ENCODE measurements at places on chromosomes 5 and 9.

- no peak for DNase-seq
Measured at GRCh38 chr5:127647361-127647958, 1.4 kb upstream of the CTXN3 start.

DNA sequence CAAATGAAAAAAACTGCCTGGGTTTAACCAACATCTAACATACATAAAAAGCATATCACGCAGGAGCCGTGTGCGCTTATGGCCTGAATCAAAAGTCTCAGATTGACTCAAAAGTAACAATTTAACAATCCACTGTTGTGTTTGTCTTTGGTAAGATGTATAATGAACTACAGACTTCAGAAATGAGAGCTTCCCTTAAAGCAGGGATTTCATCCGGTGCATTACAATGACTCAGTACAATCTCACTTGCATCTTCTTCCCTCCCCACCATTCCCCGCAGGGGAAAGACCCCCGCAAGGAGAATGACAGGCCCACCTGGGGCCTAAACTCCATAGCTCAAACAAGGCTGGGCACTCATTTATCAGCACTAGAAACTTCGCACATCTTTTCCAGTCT, 1.4 kb downstream of the ZFR start:
- no peak for DNase-seq

DNA sequence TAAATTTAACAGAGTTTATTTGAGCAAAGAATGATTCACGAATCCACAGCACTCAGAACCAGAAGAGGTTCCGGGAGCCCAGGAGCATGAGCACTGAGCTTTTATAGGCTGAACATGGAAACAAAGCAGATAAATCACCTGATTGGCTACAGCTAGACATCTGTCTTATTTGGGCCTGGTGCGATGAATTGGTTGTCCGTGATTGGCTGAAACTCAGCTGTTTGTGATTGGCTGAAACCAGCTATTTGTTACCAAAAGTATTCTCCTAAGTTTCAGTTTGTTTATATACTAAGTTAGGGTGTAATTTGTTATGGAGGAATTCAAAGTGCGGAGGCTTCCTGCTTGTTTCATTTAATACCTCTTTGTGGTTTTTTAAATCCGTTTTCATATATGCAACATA, 15.8 kb upstream of the LCP2 start:
- no peak for DNase-seq

DNA sequence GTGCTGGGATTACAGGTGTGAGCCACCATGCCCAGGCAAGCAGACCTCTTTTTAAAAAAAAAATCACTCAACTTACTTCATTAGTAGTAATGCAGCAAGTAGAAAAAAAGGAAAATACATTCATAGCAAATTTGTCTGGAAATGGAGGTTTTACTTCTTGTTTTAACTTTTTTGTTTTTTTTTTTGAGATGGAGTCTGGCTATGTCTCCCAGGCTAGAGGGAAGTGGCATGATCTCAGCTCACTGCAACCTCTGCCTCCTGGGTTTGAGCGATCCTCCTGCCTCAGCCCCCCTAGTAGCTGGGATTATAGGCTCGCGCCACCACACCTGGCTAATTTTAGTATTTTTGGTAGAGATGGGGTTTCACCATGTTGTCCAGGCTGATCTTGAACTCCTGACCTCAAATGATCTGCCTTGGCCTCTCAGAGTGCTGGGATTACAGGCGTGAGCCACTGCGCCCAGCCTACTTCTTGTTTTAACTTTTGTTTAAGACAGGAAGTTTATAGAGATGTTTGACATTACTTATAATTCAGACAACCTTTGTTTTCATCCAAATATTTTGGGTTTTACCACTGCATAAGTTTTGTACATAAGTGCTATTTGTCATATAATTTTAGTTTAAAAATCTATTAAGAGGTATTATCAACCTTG, 26.5 kb downstream of the UBE2R2 start:
- DNase-seq: no peak

- DNase-seq: no peak
Measured at GRCh38 chr5:26942481-26942880, 95.9 kb downstream of the CDH9 start.

DNA sequence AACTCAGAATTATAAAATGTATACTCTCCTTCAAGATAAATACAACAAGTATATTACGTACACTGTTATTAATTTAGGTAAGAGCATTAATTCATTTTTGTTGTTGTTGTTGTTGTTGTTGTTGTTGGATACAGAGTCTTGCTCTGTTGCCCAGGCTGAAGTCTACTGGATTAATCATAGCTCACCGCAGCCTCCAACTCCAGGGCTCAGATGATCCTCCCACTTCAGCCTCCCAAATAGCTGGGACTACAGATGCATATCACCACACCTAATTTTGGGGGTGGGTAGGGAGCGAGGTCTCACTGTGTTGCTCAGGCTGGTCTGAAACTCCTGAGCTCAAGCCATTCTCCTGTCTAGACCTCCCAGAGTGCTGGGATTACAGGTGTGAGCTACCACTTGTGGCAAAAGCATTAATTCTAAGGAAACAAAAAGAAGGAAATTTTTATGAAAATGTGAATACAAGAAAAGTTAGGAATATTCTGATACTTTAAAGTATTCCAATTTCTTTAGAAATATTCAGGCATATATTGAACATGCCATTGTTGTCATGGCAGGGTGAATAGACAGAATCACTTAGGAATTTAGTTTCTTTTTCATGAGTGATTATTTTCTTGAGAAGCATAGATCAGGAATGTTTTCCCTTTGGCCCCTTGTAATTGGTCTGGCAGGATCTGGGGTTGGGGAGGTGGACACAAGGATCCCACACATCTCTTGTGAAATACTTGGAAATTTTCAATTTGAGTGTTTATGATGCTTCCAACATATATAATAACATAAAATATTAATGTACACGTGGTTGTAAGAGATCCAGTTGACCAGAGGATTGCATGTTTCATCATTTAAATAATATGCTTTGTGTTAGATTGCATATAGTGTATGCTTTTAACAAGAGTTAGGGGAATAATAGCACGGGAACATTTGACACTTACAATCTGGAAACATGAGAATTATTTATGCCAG, 263.6 kb downstream of the FANCC start:
- DNase-seq: no peak

GRCh38 chr9:124724415-124725067, 46.6 kb downstream of the NR6A1 start:
- DNase-seq: no peak

- no peak for DNase-seq
Measured at GRCh38 chr5:23629396-23629795, 122.0 kb downstream of the PRDM9 start.

DNA sequence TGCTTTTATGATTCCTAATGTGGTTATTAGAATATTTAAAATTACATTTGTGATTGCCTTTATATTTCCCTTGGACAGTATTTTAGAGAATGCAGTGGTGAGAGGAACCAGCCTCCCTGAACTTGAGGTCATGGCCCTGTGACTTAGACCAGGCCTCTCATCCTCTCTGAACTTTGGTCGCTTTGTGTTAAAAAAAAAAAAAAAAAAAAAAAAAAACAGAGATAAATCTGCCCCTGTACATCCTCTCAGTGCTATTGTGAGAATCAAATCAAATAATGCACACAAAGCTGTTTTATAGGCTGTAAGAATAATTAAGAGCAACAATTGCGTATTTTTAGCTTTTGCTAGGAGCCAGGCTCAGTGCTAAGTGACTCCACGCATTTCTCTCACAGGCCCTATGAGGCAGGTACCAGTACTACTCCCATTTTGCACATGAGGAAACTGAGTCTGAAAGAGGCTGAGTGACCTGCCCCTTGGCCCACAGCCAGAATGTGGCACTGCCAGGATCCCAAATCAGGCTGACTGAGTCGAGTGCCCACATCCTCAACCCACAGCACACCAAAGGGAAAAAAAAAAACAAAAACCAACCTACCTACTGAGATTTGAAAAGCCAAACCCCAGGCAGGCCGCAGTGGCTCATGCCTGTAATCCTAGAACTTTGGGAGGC, 110.3 kb upstream of the LARP1 start:
- no peak for DNase-seq

DNA sequence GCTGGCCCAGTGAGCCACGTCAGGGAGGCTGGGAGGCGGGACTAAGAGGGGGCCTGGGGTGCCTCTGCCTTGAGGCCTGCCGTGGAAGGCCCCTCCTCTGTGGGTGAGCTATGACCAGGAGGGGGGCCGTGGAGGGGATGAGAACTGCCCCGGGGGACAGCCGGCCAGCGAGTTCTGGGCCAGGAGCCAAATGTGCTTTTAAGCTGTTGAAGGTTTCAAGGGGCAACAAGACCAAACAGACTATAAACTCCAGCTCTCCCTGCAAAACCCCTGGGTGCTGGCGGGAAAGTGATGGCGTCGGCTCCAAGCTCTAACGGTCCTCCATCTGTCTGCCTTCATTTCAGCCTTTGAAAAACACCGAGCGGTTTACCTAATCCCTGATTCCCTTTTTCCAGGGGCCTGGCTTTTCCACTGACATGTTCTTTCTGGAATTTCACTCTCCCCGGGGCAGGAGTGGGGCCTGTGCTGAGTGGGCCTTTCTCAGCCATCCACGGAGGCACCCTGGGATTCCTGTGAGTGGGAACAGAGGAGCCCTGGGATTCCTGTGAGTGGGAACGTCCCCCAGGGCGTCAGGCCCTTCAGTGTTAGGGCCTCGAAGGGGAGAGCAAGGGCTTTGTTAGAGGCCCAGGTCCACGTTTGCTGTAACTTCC, 65.6 kb downstream of the COL5A1 start:
- peak; percentile 45 for DNase-seq

DNA sequence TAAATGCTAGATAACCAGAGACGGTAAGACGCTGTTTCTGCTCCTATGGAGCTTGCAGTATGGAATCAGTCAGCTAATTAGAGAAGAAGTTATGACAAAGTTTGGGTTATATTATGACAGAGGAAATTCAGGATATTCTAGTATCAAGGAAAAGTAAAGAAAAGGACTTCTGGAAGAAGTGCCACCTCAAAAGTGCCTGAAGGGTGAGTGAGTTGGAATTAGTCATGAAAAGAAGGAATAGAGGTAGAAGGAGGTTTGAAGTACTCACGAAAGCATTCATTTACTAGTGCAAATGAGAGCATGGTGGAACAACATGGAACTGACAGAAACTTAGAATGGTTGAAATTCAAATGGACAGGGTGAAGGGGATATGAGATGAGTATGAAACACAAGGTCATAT, 40.4 kb upstream of the MTAP start:
- no peak for DNase-seq

GRCh38 chr5:4646715-4647375, 493.3 kb upstream of the ADAMTS16 start:
- DNase-seq: no peak

Measured in AG04449 (cell line).